ENCODE measurements at places on chromosomes 3 and 15.

GRCh38 chr3:194877291-194878119, 191.8 kb downstream of the FAM43A start:
- no peak for DNase-seq

- no peak for DNase-seq
These were observed 54.1 kb downstream of the RAD18 start for GRCh38 chr3:8909160-8909559.

DNA sequence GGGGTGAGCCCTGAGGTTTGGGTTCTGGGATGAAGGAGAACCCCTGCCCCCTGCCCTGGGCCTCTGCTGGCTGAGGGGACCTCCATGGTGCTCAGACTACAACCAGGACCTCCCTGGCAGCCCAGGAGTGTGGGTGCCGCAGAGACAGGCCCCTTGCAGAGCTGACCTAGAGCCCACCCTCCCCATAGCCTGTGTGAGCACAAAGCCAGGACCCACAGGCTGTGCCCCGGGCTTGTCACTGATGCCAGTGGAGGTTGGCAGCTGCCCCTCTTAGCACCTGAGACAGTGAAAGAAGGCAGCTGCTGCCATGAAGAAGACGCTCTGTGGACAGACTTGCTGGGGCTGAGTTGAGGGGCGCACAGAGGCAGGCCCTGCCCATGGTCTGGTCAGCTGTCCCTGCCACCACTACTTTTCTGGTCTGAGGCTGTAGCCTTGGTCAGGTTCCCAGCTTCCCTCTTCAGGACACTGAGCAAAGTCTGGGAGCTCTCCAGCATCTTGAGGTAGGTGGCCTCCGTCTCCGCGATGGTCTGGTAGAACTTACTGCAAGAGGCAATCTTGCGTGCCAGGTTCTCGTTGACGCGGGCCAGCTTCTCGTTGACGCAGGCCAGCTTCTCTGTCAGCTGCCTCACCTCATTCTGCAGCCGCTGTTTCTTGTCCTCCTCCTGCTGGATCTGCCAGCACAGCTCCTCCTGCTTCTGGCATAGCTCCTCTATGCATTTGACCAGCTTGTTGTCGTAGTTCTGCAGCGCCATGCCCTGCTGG, 23.0 kb downstream of the USP4 start:
- no peak for DNase-seq

- no peak for DNase-seq
These were observed 296.3 kb upstream of the TMCO5A start for GRCh38 chr15:37638116-37638515.

- no peak for DNase-seq
These were observed 7.8 kb downstream of the LRCH3 start for GRCh38 chr3:197798863-197799262.

GRCh38 chr3:107913701-107914100, 177.1 kb downstream of the CD47 start:
- no peak for DNase-seq

- DNase-seq: no peak
These were observed 53.8 kb downstream of the EPHB3 start for GRCh38 chr3:184615396-184615795.

DNA sequence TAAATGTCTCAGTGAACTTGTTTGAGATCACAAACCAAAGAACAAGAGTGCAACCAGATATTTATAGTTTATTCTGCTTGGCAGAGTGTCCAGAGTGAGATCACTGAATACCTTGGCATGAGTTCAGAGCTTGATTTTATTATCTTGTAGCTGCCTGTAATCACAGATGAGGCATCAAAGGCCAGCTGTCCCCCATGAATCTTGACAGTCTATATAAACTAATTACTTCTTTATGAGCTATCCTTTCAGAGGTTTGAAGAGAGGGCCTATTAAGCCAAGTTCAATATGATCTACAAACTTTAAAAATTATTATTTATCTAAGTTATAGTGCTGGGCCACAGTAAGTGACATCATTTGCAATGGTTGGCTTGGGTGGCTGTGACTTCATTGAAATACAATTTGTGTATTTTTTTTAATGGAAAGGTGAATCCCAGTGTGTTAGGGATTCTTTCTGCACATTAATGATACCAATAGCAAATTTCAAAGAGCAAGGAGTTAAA, 251.5 kb downstream of the CLSTN2 start:
- no peak for DNase-seq
